ENCODE measurements at places on chromosomes 3 and 15.

- DNase-seq, result no peak
Observed at GRCh38 chr15:99365242-99365641, 114.0 kb downstream of the LRRC28 start.

DNA sequence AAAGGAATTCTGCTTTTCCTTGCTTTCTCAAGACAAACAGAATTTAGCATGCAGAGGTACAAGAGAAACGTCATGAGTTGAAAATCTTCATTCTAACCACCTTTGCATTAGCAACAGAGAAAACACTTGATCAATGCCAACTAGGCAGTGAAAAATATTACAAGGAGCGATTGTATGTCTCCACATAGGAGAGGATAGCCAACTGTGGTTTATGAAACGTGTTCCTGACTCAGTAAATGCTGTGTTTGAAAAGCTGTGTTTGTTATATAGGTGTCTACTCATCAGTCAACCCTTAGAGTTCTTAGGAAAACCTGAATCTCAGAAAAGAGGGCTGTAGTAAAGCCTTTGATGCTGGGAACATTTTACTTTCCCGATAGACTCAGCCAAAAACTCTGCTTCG is 102.4 kb downstream of the FRMD4B start:
- DNase-seq, result no peak

GRCh38 chr3:160808838-160809237 is 52.8 kb downstream of the PPM1L start:
- no peak for DNase-seq

GRCh38 chr3:113698956-113699355 is 2.5 kb upstream of the USF3 start:
- DNase-seq, result no peak

GRCh38 chr3:86178095-86178494 is 812.9 kb downstream of the VGLL3 start:
- DNase-seq, result no peak

DNA sequence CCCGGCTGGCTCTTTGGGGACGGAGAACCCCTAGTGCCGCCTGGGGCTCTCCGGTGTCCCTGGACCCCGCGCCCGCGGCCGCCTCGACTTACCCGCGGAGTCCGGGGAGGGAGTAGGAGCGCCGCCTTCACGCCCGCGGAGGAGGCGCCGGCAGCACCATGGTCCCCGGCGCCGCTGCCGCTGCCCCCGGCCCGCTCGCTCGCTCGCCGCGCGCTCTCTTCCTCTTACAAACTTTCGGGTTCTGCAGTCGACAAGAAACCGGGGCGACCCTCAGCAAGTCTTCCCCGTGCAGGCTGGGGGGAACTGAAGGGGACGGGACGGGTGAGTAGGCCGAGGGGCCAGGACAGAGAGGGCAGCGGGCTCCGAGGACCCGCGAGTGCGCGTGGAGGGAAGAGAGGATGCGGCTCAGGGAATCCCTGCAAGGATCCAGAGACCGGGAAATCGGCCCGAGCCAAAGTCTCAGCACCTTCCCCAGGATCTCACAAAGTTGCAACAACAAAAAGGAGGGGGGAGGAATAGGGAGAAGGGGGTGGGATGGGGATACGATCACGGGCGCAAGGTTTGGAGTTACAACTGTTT is 2.0 kb downstream of the FOXP1 start:
- DNase-seq, result peak; percentile 28

- DNase-seq, result no peak
Observed at GRCh38 chr3:100697172-100697571, 12.1 kb upstream of the TFG start.

DNA sequence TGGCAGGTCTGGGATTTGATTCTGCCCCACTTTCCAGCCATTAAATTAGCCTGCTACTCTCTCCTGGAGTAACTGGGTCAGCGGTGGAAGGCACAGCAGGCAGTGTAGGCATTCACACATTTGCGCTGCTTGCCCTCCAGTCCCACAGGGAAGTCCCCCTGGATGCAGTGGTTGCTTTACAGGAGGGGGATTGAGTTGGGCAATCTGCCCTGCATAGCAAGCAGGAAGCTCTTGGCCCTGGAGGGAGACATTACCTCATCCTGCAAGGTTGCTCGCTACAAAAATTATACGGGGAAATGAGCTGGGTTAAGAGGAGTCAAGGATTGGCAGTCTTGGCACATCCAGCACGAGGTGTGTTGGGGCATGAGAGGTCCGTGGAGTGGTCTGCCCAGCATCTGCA is 14.8 kb downstream of the MCM2 start:
- DNase-seq, result no peak

Data from activated CD8-positive, alpha-beta memory T cell treated with anti-CD3 and anti-CD28 coated beads for 48 hours (primary cell).